ENCODE measurements at places on chromosomes 5 and 9.

DNA sequence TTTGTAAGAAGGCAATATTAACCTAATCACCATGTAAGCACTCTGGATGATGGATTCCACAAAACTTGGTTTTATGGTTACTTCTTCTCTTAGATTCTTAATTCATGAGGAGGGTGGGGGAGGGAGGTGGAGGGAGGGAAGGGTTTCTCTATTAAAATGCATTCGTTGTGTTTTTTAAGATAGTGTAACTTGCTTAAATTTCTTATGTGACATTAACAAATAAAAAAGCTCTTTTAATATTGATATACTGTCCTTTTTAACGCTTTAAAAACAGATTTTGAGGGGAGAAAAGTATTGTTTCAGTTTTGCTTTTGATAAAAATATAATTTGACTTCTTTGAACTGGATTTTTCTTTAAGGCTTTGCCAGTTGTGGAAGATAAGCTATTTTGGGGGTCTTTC lies 59.8 kb downstream of the LMNB1 start:
- DNase-seq: no peak

DNA sequence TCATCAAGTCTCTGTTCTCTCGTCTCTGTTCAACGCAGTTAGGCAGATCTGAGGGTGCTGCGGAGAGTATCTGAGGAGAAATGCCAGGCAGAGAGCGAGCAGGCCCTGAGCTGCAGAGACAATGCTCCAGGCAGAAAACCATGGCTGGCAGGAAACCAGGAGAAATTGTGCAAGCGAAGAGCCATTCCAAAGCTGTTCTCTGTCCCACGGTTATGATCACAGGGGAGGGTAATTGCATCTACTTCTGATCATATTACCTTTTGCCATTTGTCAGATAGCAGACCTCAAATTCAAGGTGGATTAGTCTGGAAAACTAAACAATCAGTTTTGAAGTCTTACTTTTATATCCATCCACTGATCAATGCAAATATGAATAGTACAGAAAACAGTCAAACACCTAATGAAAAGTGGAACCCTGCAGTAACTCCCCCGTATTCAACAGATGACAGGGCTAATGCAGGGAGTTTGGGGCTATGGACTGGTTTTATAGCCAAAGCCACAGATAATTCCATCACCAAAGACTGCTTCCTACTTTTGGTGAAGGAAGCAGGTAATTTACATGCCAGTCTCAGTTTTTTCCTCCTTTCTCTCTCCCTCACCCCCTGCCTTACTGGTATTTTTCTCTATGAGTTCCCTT lies 228.0 kb downstream of the DCP2 start:
- no peak for DNase-seq

DNA sequence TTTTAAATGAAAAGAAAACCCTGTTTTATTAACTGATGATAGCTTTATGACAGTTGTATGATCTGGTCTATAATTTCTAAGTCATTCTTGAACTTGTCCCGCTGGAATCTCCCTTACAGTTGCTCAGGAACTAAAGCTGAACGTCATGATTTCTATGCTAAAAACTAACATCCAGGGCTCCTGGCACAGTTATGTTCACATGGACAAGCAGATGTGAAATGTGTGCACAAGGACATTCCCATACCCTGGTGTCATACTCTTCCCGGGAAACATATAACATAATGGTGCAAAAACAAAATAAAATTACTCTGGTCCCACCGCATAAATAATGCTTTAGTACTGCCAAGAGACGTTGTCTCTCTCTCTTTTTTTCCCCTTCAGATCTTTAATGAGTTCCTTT lies 134.9 kb downstream of the PRDM6 start:
- DNase-seq: no peak

GRCh38 chr5:60196385-60197113 lies 303.0 kb upstream of the PDE4D start:
- no peak for DNase-seq

DNA sequence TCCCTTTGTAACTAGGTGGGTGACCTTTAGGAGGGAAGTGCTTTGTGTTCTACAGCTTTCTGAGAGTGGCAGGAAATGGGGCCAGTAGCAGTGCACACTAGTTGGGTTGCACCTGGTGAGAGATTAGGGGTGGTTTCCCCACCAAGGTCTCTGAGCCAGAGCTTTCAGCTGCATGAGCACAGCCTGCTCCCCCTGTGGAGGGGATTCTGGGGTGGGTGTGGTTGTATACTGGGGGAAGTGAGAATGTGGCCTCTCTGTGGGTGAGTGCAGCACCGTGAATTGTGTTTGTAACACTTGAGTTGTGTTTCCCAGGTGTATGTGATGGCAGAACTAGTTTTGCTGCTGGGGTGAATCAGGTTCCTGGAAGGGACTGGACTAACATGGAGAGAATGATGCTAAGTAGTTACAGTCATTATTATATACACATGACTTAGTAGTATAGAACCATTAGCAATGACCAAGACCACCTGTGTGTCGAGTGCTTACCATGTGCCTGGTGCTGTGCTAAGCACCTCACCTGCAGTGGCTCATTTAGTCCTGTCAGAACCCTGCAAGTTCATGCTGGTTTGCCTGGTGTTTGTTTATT lies 11.8 kb upstream of the CXXC5 start:
- peak; percentile 43 for DNase-seq

GRCh38 chr9:97039514-97039860 lies 545 bp upstream of the CTSV start:
- no peak for DNase-seq

DNA sequence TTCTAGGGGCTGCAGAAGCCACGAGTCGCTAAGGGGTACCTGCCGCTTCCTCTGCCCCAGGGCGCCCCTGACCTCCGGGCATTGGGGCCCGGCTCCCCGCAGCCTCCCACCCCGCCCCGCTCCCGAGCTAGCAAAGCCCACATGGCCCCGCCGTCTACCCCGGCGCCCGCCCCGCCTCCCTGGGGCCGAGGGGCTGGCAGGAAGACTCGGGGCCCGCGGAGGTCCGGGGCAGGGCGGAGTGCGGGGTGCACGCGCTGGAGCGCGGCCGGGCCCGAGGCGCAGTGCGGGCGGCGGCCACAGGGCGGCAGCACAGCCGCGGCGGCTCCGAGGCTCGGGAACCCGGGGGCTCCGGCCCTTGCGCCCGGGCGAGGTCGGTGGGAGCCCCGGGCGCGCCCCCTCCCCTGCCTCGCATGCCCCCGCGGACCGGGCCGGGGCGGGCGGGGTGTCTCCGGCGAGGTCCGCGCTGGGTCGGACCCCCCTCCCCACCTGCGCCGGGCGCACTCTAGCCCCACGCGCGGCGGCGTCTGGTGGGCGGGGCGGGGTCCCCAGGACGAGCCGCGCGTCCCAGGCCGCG lies 6.7 kb downstream of the NRARP start:
- peak; percentile 63 for DNase-seq

- no peak for DNase-seq
These were observed 52.9 kb upstream of the KIAA1958 start for GRCh38 chr9:112433499-112434392.

GRCh38 chr5:157558041-157558595 lies 17.5 kb downstream of the ADAM19 start:
- no peak for DNase-seq

DNA sequence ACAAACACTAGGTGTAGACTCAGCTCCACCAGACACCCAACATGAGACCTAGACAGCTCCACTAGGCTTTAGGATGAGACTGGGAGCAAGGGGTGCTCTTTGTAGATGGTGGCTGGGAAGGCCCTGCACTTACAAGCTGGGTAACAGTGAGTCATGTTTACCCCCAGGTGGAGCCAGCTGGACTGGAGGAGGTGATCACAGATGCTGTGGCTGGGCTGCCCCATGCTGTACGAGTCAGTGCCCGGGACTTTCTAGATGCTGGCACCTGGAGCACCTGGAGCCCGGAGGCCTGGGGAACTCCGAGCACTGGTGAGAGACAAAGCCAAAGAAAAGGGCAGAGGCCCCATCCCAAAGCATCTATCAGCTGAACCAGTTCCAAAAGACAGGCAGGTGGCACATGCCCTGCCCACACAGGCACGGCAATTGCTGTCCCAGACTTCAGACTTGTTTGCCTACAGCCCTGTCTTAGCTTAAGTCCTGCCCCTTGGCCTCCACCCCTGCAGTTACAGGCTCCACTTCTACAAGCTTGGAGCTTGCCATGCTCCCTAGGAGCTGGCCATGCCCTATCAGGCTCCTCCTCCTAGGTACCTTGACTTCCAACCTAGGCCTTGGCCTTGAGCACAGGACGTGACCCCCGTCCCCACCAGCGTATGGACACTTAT lies 2.7 kb downstream of the CCL27 start:
- DNase-seq: no peak

GRCh38 chr9:35556776-35557175 lies 48.3 kb upstream of the TESK1 start:
- DNase-seq: no peak

- no peak for DNase-seq
These were observed 4.7 kb upstream of the PANK3 start for GRCh38 chr5:168583742-168584482.

DNA sequence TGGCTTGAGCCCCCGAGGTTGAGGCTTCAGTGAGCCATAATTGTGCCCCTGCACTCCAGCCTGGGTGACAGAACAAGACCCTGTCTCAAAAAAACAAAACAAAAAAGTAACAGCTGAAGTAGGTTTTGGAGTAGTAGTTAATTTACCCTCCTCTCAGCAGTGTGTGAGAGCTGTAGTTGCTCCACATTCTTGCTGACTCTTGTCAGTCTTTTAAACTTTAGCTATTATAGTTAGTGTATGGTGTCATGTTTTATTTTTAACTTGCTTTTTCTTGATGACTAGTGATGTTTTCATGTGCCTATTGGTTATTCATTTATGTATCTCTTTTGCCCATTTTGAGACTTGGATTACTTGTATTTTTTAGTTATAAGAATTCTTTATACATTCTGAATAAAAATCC lies 52.9 kb upstream of the DHFR start:
- no peak for DNase-seq

DNA sequence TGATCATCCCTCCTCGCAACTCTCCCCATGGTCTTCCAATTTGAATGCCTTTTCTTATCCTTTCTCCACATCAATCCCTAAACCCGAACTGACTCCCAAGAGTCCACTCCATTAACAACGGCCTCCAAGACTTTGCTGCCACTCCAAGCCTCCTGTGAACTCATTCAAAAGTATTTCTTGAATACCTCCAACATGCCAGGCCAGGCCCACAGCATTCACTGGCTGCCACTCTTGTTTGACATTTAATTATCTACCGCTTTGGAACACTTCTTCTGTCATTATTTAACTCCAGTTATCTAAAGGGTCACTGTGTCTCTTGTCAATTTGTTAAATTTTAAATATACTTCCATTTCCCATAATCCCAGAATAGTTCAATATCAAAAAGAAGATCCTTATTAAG lies 378.9 kb downstream of the EFNA5 start:
- no peak for DNase-seq

DNA sequence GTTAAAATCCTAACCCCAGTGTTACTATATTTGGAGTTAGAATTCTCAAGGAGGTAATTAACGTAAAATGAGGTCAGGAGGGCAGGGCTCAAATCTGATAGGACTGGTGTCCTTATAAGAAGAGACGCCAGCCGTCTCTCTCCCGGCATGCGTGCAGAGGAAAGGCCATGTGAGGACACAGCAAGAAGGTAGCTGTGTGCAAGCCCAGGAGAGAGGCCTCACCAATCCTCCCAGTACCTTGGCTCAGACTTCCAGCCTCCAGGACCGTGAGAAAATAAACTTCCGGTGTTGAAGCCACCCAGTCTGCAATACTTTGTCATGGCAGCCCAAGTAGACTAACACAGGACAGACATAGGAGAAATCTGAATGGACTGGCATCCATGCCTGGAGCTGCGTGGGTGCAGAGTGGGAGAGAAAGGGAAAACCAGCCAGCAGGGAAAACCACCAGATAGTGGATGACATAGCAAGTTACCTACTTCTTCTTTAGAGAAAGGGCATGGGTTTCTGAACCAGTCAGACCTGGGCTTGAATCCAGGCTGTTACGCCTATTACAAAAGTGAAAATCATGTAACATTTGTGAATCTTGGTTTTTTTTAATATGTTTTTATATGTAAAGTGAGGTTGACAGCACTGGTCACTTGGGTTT lies 89.2 kb downstream of the FSTL4 start:
- DNase-seq: no peak

- DNase-seq: no peak
These were observed 1.0 kb upstream of the CORO2A start for GRCh38 chr9:98193336-98193944.

- DNase-seq: no peak
These were observed 87.2 kb downstream of the TMEM232 start for GRCh38 chr5:110638970-110639902.

DNA sequence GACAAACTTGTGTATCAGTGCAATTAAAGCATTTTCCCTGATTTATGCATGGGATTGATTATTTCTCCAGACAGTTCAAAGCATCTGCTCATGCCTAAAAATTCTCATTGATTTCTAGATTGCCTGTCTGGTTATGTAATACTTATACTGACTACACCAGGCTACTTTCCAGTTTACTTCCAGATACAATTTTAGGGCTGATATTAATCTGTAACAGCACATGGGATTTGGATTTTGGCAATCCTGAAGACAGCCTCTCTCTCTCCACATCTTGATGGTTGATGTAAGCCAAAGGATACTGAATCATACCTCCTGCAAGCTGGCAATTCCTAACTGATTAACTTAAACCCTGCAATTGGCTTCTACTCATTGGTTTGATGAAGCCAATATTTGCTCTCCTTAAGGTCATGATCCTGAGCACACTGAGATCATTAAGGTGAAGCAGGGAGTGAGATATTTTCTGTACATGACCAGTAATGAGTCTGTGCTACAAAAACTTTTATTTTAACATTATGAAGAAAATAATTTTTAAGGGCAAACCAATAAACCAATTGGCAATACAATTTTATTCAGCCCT lies 25.7 kb upstream of the FBXL7 start:
- DNase-seq: no peak

DNA sequence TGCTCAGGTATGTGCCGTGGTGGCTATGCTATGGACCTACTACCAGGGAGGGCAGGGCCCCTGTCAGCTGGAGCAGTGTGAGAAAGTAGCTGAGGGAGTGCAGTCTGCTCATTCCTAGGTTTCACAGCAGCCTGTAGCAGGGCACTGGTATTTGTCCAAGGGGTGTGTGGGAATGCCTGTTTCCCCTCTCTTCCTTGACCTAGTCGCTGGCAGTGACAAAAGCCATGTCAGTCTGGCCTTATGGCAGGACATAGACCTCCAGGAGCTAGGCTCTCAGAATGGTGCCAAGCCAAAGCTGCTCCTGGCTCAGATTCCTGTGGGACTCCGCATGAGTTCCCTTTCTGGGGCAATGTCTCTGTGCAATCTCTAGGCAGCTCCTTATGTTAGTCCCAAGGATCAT lies 253.9 kb upstream of the TYRP1 start:
- DNase-seq: no peak

DNA sequence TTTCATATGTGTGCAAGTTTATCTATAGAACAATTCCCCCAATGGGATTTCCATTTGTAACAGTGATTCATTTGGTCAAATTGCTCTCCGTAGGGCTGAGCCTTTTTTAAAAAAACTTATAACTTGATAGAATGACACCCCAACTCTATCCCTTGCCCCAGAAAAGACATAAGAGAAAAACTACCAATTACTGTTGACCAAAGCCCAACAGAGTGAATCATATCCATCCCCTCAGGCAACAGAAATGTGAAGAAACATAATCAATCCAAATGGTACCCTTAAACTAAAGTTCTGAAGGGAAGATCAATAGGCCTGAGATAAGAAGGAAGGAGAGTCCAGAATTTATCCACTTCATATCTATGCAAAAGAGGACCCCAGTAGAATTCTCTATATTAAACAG lies 17.8 kb downstream of the TICAM2 start:
- no peak for DNase-seq

All from stimulated activated CD4-positive, alpha-beta T cell treated with anti-CD3 and anti-CD28 coated beads, Interleukin-4, amount 100 ng/mL, for 1 hour (primary cell).